ENCODE measurements at places on chromosomes 1 and 21.

- DNase-seq = no peak
These were observed 97.5 kb downstream of the PDE9A start for GRCh38 chr21:42750737-42751530.

GRCh38 chr1:247385283-247385682, 30.7 kb upstream of the NLRP3 start:
- DNase-seq = no peak

DNA sequence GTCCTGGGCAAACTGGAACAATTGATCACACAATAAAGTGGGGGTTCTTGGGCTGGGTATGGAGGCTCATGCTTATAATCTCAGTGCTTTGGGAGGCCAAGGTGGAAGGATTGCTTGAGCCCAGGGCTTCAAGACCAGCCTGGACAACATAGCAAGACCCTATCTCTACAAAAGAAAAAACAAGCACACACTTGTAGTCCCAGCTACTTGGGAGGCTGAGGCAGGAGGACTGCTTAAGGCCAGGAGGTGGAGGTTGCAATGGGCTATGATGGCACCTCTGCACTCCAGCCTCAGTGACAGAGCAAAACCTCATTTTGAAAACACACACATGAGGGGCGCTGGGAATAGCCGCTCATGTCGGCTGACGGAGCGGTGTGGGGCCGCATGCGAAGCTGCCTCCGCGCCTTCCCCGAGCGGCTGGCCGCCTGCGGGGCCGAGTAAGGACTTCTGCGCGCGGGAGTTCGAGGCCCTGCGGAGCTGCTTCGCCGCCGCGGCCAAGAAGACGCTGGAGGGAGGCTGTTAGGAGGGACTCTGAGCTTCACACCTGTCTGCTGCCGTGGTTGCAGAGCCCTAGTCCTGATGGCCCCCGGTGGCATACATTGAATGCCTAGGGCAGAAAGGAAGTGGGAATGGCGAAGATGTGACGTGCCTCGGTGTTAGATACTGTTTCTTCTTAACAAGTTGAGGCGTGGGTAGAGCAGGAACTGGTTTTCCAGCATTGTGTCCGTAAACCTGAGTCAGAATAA, 59.5 kb downstream of the ACBD3 start:
- DNase-seq = no peak

- DNase-seq = no peak
These were observed 4.9 kb upstream of the TENT5C start for GRCh38 chr1:117600966-117601365.

GRCh38 chr1:200962631-200963030, 60.9 kb downstream of the KIF21B start:
- DNase-seq = no peak

DNA sequence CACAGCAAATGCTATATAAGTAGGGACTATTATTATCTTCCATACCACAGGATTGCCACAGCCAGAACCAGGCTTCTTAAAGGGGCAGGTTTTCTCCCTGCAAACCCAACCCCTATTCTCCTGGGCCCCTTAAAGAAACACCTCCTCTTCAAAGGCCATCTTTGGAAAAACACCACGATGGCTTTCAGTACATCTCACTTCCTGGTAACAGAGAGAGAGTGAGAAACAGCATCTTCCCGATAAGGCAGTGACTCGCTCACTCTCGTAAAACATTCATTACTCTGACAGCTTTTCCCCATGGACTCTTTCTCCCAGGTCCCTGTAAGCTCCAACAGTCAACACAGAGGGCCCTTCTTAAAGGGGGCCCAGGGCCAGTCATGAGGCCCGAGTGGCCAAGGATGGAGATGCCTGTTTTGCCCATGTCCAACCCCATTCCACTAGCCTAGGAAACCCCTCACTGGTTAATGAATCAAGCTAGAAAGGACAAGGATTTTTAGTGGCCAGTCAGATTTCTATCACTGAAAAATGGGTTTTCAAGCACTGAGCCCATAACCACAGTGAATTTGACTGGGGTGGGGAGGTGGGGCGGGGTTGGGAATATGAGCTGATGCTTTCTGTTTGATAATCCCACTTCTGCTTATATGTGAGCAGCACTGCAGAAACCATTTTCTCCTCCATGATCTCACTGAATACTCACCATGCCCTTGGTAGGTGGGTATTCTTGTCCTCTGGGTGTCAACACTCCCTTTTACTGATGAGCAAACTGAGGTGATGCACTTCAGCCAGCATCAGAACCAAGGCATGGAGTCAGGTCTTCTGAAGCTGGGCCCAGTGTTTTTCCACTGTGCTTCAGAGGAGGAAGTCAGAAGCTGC, 3.6 kb upstream of the NAV1 start:
- DNase-seq = no peak

DNA sequence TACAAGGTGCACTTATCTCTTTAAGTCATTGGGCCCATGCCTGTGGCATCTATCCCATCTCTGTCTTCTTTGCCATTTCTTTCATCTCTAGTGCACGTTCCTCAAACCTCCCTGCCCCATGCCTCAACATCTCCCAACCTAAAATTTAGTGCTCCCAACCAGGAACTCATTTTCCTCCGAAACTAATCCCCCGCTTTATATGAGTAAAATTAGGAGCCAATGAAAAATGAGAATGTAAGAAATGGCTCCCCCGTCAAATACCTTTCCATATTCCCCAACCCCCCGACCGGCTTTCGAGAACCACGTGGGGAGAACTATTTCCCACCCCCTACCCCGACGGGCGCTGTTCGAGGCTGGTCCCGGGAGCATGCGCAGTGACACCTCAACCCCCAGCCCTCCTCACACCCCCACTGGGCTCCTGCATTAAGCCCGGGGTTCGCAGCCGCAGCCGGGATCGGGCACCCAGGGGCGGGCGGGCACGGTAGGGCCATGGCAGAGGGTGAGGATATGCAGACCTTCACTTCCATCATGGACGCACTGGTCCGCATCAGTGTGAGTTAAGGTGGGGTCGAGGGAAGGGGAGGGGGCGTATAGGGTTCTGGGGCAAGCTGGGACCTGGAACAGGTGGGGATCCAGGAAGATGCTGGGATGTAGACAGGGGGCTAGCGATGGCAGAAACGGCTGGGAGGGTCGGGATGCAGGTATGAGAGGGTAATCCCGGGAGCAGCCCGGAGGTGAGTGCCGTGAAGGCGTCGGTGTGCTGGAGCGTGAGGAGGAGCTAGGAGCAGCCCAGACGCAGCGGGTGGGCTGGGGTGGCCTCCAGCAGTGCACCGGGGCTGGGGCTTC, at the start of gene TRIM46:
Gene TRIM46 (plus strand): TSS at position 372 of the 846 bp plus-strand sequence. CDS start 118 bp downstream, at position 490.
- peak; percentile 92 for DNase-seq

GRCh38 chr1:22527122-22527521, 36.2 kb upstream of the EPHA8 start:
- DNase-seq = no peak

GRCh38 chr1:86865973-86866637, 47.8 kb downstream of the SELENOF start:
- DNase-seq = peak; percentile 25

GRCh38 chr1:18749569-18749968, 109.9 kb downstream of the TAS1R2 start:
- DNase-seq = no peak

DNA sequence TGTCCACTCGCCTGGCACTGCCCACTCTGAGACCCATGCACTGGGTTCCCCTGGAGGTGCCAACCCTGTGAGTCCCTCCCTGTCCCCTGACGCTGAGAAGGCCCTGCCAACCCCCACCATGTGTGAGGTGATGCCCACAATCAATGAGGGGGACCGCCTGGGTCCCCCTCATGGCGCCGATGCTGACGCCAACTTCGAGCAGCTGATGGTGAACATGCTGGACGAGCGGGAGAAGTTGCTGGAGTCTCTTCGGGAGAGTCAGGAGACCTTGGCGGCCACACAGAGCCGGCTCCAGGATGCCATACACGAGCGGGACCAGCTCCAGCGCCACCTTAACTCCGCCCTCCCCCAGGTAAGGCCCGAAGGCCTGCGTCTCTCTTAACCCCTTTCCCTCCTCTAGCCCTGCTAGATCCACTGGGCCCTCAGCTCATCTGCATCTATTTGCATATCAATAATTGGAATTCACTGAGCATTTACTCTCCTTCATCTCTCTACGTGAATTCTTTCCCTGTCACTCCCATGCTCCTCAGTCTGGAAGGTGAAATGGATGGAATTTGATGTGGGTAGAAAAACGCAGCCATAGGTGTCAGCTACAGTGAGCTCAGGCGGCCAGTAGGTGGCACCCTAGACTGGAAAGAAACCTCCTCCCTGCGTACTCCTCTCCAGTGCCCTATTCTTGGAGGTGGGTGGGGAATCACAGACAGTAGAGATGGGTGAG, 12.8 kb downstream of the PPFIA4 start:
- peak; percentile 89 for DNase-seq

GRCh38 chr1:212315907-212316306, 30.7 kb downstream of the PPP2R5A start:
- DNase-seq = peak; percentile 62

GRCh38 chr1:6008084-6008415, 15.8 kb upstream of the NPHP4 start:
- DNase-seq = no peak

DNA sequence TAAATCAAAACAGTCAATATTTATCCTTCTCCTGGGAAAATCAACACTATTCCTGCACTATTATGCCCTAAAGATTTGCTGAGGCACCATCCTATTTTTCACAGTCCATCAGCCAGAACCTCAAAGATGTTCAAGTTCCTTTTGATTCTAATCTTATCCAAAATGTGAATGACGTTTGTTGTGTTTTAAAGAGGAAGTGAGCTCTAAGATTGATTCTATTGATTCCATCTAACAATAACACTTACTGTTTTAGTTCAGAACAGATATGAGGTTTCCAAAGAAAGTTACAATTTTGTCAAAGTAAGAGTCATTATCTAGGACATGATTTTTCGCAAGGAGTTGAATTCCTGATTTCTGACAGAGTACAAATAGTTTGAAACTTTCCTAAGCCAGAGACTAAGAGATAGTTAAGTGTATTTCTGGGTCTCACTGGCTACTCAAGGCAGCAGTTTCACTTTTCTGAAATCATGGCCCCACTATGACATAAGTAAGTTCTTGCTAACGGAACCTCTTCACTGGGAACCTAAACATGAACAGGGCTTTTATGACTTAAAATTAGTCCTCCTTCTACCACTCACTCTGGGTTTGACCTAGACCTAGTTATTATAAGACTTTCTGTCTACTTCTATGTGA, 84.7 kb downstream of the LHX9 start:
- no peak for DNase-seq

DNA sequence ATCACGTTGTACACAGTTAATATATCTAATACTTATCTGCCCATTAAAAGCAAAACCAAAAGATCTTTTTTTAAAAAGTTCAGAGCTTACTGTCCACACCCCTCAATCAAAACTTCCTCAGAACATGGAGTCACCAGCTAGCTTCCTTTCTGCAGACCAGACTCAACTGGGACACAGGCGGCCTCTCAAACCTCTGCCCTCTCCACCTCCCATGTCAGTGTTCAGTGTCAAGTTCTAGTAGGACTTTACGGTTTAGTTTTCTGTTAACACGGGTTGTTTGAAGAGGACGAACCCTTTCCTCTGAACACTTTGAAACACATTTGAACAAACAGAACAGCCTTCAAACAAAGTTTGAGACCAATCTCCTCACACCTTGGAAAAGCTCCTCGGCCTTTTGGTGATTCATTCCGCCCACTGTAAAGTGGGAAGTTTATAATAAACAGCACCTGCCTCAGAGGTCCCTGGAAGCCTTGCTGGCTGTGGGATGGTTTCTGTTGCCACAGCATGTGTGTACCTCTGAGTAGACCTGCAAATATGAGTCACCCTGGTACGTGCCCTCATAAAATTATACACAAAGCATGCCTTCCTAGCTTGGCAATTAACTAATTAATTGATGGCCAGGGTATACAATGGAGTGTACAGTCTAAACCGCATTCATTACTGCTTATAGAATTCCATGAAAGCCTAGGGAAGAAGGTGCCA, 48.4 kb upstream of the SIPA1L2 start:
- DNase-seq = no peak

GRCh38 chr1:50352428-50352827, 70.8 kb downstream of the DMRTA2 start:
- DNase-seq = no peak

- DNase-seq = no peak
These were observed 57.5 kb upstream of the ABCG1 start for GRCh38 chr21:42161401-42161955.

GRCh38 chr1:39422614-39423013, 68.8 kb upstream of the BMP8A start:
- DNase-seq = no peak

DNA sequence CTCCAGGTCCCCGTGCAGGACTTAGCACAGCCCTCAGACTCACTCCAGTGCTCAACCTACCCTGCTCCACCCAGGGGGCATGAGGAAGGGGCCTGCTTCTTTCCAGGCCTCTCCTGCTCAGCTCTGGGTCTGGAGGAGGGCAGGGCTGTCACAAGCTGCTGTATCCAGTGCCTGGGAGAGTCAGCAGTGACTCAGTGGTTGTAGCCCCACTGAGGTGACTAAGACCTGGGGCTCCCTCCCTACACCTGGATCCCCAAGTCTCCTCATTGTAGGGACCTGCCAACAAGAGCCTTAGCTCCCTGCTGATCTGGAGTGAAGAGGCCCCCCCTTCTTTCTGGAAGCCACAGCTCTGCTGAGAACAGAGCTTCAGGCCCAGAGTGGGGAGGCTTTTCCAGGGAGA, 36.1 kb upstream of the FAM131C start:
- DNase-seq = no peak

- no peak for DNase-seq
These were observed 23.9 kb downstream of the CNIH3 start for GRCh38 chr1:224640018-224640417.

- peak; percentile 94 for DNase-seq
These were observed 30.9 kb downstream of the SNAP47 start for GRCh38 chr1:227766015-227766634.

- no peak for DNase-seq
These were observed 25.7 kb downstream of the GPR161 start for GRCh38 chr1:168110896-168111545.

- peak; percentile 65 for DNase-seq
These were observed 871 bp downstream of the TUFT1 start for GRCh38 chr1:151540982-151541377.

DNA sequence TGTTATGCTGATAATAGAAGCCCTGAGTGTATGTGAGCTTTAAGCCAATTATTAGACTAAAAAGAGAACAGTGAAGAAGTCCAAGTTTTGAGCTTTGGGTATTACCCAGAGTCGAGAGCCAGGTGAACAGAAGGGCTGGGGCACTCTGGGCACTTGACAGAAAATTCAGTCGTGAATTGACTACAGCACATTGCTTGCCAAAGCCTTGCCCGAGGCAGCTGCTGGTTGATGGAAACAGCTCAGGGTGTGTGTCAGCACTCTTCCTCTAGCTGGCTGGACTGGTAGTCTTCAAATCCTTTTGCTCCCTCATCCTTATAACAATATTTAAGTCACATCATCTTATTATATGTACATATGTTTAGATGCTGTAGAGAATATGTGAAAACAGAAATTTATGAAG, 21.3 kb downstream of the PDE4B start:
- no peak for DNase-seq
